ENCODE measurements at places on chromosomes 11 and 22.
A peak's percentile ranks its signal among the peaks of the same experiment; 100 is the strongest.

GRCh38 chr11:76095891-76096290 is 110.4 kb downstream of the WNT11 start:
- no peak for DNase-seq

DNA sequence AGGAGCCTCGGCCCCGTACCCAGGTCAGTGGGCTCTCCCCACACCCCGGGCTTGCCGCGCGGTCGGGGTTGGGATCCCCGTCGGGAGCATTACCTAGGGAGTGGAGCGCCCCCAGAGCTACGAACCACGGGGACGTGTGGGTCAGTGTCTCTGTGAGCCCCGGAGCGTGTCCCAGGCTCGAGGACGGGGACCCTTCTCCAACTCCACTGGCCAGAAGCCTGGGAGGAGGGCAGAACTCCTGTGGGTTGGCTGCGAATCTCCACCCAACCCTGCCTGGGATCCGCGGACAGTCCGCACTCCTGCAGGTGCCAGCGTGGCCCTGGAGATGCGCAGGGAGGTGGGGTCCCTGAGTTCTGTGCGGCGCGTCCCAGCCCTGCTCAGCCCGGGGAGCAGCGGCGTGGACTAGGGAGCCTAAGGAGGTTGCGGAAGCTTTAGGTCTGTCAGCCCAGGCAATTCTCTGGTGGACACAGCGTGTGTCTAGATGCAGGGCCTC is 346 bp downstream of the PPFIBP2 start:
- DNase-seq = no peak

GRCh38 chr22:45645526-45646414 is 25.9 kb upstream of the ATXN10 start:
- peak; percentile 81 for DNase-seq

DNA sequence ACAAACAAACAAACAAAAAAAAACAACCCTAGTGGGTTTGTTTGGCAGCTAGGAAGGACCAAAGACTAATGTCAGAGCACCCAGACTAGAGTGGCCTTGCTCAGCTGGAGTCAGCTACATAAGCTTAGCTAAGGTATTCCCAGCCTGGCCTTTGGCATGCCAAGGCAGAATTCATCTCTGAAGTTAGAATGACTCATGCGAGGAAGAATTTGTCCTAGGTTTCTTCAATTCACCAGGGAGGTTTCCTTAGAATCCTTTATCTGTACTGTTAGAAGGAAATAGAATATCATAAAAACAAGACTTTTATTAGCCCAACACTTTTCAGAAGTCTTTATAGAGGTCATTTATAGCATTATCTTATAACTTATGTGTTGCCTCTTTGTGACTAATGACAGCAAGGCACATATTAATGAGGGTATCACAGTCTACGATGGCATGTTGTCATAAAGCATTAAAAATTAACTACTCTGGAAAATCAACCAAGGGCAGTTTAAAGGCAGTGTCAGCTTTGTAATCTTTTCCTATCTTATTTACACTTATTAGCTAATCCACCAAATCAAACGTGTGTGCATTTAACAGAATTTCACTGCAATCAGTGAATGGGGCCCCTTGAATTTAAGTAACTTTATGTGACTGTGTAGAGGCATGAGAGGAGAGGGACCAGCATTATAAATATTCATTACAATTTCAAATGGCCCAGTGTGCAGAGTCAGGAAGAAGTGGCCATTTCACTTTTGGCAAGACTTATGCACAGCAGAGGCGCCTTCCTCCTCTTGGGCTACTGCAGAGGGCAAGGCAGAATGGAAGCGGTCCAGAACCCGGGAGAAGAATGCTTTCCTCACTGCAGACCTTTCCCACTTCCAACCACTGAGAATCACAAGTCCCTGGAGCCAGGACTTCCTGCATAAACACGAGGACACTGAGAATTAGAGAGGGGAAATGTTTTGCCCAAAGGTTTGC is 36.3 kb downstream of the SLC5A1 start:
- no peak for DNase-seq

DNA sequence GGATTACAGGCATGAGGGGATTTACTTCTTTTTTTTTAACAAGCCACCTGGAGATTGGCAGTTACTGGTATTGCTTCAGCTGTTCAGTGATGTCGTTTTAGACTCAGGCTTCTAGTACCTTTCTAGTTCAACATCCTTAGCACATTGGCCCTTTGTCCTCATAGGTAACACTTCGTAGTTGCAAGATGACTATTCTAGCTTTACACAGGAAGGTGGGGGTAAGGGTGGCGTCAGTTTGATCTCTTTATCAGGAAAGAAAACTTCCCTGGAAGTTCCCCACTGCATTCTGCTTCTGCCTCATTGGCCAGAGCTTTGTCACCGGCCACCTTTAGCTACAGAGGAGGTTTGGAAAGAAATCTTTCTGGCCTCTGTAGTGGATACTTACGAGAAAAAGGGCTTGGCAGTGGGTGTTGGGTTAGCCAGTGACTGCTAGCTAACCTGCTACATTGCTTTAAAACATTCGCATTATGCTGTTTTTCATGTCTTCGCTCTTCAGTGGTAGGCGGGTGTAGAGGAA is 40.7 kb downstream of the SFI1 start:
- peak; percentile 33 for DNase-seq

GRCh38 chr11:1529286-1529685 is 42.7 kb upstream of the MOB2 start:
- no peak for DNase-seq

DNA sequence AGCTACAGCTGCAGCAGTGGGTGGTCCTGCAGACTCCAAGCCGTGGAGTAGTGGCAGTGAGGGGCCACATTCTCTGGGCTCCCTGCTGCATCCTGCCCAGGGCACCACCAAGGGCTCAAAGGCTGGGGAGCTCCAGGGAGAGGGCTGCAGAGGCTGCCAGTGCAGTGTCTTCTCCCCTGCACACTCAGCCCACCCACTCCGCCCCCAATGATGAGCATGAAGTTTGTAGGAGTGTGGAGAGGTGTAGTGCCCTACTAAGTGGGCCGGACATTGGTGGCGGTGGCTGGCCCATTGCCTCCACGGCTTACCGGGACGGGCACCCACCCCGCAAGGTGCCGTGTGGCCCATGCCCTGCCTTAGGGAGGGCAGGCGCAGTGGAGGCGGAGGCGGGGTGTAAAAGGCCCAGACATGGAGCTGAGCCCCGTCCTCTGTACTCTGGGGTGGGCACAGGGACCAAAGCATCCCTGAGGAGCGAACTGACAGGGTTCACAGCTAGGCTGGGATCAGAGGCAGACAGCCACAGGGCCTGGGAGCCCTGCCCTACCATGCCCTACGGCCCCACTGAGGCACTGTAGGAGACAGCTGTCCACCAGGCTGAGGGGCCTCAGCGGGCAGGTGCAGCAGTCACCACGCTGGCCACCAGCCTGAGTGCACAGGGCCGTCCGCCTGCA is 18.9 kb downstream of the ARVCF start:
- DNase-seq = no peak

DNA sequence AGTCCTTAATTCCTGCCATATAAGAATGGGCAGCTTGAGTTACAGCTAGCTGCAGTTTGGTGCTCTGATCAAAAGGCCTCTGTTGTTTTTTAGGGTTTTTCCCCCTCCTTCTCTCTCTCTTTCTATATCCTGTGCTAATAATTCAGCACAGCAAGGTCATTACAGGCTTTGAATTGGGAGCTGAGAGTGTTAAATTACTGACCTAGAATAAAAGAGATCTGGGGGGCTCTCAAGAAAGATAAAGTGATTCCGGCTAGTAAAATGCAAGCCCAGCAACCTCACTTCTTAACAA is 84.9 kb downstream of the CSTPP1 start:
- no peak for DNase-seq

DNA sequence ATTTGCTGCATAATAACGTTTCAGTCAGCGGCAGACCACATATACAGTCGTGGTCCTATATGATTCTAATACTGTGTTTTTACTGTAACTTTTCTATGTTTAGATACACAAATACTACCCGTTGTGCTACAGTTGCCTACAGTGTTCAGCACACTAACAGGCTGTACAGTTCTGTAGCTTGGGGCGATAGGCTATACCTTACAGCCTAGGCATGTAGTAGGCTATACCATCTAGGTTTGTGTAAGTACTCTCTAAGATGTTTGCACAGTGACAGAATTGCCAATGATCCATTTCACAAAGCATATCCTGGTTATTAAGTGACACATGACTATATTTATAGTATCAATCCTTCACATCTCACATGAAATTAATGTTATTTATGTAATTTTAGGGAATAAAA is 78.2 kb downstream of the YAP1 start:
- DNase-seq = no peak

DNA sequence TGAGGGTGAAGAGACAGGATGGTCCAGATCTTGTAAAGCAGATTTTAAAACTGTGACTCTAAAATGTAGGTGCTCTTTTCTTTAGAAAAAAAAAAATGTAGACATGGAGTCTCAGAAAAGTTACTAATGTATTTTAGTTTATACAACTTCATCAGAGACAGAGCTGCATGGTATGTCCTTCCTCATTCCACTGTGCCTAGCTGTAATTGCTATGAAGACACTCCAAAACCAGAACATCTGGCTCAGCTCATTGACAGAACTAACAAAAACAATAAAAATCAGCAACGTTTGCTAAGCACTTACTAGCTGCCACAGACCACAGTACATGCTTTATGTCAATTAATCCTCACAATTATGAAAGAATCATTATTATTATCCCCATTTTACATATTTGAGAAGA is 160.7 kb downstream of the BARX2 start:
- DNase-seq = no peak

DNA sequence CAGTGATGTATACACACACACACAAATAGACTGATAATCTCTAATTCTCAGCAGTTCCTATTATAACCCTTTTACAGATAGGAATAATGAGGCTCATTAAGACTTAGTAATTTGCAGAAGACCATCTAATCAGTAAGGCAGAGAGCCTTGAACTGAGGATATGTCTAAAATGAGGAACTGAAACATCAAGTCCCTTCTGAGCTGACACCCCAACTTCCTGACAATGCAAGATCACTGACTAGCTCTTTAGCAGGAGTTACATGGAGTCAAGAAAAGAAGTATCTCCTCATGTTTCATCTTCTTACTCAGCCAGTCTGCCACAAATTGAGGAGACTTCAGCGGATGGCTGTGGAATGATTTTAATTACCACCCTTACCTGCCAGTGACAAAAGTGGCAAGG is 193.0 kb downstream of the MSANTD4 start:
- DNase-seq = no peak

DNA sequence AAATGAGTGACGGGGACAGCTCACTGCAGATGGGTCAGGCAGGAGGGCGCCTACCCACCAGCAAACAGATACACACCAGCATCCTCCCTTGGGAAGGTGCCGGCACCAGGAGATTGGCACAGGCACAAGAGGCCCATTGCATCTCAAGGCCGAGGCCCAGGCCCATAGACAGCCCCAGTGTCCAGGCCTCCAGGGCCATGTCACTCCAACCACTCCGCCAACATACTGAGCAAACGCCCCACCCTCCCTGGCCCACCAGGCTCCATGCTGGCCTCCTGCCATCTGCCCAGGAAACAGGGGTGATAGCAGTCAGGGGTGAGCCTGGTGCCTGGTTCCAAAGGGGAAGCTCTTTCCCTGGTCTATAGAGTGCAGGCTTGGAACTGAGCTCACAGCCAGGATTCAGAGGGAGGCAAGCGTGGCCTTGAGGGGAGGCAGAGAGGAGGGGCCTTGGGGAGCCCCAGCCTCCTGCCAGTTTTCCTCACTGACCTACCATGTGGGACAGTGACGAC is 34.7 kb downstream of the PISD start:
- no peak for DNase-seq

DNA sequence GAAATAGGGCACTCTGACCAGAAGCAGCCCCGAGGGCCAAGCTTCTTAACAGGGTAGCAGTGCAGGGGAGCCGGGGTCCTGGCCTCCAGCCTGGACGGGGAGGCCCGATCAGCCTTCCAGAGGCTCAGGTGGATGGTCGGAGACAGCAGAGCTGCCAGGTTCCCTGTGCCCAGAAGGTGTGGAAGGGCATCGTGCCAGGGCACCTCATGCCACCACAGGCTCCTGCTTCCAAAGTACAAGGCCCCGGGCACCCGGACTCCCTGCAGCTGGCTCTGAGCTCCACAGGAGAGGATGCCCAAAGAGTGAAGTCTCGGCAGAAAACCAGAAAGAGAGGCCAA is 14.3 kb downstream of the EHD1 start:
- DNase-seq = no peak

DNA sequence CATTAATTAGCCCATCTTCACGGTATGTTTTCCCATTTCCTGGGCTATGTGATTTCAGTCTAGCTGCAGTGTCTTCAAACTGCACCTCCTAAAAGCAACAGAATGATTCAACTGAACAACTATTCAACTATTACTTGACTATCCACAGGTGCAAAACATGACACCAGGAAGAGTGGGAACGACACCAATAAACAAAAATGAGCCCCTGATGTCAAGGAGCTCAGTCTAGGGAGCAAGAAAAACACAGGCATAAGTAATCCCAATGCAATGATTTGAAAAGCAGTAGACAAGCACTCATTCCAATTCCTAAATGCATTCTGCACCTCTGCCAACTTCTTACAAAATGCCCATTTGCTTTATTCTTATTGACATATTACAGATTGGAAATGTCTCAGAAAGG is 285.6 kb downstream of the ETS1 start:
- no peak for DNase-seq

- DNase-seq = peak; percentile 57
These were observed 14.1 kb downstream of the RPS13 start for GRCh38 chr11:17063171-17064002.

- DNase-seq = no peak
These were observed 66.0 kb upstream of the TENM4 start for GRCh38 chr11:79506734-79507344.

DNA sequence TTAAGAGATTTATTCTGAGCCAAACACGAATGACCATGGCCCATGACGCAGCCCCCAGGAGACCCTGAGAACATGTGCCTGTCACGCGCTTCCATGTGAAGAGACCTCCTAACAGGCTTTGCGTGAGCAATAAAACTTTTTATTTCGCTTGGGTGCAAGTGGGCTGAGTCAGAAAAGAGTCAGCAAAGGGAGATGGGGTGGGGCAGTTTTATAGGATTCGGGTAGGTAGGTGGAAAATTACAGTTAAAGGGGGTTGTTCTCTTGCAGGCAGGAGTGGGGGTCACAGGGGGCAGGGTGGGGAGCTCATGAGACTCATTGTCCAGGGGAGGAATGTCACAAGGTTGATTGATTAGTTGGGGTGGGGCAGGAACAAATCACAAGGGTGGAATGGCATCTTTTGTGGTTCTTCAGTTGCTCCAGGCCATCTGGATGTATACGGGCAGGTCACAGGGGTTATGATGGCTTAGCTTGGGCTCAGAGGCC is 77.2 kb upstream of the FTH1 start:
- DNase-seq = no peak

DNA sequence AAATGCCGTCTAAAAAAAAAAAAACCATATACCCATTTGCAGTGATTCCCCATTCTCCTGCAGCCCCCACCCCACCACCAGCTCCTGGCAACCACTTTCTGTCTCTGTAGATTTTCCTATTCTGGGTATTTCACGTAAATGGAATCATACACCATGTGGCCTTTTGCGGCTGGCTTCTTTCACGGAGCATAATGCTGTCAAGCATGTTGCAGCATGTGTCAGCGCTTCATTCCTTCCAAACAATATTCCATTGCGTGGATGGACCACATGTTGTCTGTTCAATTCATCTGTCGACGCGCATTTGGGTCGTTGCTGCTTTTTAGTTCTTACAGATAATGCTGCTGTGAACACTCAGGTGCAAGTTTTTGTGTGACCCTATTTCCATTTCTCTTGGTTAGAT is 14.8 kb upstream of the EMID1 start:
- DNase-seq = no peak

- DNase-seq = no peak
These were observed 40.1 kb downstream of the EIF4ENIF1 start for GRCh38 chr22:31449506-31449905.

GRCh38 chr11:33005175-33005574 is 10.5 kb upstream of the DEPDC7 start:
- DNase-seq = no peak
